ENCODE measurements at places on chromosomes 4 and X. TPM values are rescaled to one million over a fixed set of nuclear protein-coding genes. Genes with fewer than 3 reads are reported as not detected.

DNA sequence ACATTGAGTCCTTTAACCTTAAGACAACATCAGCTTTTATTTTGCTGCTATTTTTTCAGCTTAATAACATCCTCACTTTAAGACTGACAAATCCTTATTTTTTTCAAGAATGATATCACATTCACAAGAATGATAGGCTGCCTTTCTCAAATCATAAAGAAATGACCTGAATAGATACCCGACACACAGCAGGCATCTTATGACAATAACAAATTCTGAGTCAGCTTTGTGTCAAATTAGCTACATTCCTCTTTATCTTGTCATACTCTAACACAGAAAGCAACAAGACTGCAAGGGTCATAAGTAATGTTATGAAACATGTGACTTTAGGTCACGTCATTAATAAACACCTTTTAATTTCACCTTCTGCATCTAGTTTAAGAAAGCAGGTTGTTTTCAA, 2387.6 kb downstream of the PCDH7 start:
- peak; percentile 37 for DNase-seq

DNA sequence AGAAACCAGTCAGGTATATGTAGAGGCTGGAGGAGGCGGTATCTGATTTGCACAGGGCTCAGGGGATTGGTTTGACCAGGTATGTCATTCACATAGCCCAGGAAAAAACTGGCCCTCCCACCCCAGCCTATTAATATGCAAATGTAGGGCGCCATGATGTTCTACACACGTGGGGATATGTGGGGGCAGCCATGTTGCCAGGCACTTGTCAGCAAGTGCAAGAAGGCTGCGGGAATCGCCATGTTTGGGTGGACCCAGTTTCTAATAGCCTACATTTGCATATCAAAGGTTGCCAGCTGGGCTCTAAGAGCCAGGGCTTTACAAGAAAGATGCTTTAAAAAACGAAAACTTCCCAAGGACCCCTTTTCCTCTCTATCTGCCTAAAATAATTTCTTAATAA, 335.1 kb downstream of the SMARCA1 start:
- DNase-seq: no peak

DGAT2L6 gene
- not detected for total RNA-seq

GRCh38 chrX:37942170-37942569, 64.2 kb upstream of the SYTL5 start:
- no peak for DNase-seq

DDX60 gene
- 7.7 TPM for total RNA-seq

DNA sequence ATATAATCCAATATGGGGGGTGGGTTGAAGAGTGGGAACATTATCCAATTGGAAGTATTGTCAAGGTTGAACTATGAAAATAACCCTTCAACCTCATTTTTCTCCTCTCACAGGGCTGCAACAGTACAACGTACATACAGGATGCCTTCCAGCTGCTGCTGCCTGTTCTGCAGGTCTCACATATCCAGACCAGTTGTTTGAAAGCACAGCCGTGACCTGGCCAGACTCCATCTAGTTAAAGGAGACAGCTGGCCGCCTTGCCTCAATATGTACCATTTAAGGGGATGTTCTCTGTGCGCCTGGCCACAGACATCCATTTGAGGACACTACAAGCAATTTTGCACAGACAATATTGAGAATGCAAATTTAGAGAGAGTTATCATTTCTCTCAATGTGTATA, 75.7 kb downstream of the FAM114A1 start:
- no peak for DNase-seq

- DNase-seq: peak; percentile 78
Measured at GRCh38 chr4:187128222-187128621, 404.6 kb upstream of the FAT1 start.

HMX1 gene
- total RNA-seq: not detected

GRCh38 chr4:2961811-2962441, 1.3 kb downstream of the NOP14 start:
- no peak for DNase-seq

FAM149A gene
- total RNA-seq: 1.5 TPM

- no peak for DNase-seq
Measured at GRCh38 chr4:184573701-184574100, 75.5 kb downstream of the CASP3 start.

DNA sequence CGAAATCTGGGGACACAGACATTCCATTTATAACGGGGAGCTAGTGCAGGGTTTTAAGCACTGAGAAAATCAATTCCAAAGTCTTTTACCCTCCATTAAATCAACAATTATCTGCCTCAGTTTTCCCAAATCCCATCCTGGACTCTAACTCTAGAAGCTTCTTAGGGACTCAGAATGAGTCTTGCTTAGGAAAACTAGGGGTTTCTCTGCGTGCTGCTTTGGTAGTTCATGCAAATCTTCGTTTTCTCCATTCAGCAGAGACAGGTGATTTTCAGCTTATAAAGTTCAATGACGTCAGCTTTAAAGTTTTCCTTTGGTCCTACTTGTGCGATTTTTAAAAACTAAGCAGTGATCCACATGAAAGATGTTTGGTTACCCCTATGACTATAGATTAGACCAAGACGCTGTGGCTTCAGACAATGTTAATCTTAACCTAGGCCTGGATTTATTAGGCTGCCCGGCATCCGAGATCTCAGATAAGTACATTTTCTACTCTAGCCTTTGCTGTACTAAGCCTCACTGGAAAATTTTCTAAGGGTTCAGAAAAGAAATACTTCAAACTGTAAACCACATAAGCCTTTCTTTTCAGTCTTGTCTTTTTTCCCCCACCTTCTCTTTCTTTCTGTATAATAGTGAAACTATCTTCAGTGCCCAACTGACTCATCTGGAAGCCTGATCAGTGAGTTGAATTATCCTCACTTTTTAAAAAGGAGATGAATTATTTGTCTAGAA, 121.4 kb upstream of the GATB start:
- no peak for DNase-seq

PRAF2 gene
- 8.6 TPM for total RNA-seq

DNA sequence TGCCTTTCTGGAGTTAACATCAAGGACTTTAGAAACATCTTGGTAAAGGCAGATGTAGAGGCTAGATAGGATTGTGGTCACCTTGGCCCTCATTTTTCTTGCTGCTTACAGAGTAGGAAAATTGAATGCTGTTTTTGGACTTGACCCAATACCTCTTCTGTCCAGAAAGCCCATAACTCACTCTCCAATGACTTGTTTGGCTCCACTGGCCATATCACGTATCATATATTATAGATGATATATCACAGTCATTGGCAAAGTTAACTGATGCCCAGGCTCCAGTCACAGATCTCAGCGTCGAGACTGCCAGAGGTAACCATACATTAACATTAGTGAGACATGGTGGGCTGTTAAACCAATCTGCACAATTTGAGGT, 88.1 kb upstream of the PLAC1 start:
- DNase-seq: no peak

MCTS1 gene
- total RNA-seq: 71.9 TPM

NSG1 gene
- 0.73 TPM for total RNA-seq

DNA sequence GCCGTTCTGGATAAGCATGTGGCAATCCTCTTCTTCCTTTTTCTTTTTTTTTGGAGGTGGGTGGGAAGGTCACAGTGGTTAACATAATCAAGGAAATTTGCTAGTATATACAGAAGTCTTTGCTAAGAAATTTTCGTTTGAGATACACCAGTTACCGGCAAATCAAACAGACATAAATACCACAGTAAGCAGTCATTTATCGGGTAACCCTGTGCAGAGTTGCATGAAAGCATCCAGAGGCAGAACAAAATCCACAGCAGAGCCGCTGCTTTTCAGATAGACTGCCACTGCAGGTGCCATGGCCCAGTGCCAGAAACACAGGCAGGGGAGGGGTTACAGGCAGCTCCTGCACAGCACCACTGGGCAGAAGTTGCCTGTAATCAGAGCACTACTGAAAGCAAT, 179.1 kb upstream of the MAB21L2 start:
- no peak for DNase-seq

GRCh38 chr4:79603681-79604080, 195.7 kb upstream of the GK2 start:
- no peak for DNase-seq

TBC1D8B gene
- 0.94 TPM for total RNA-seq

DNA sequence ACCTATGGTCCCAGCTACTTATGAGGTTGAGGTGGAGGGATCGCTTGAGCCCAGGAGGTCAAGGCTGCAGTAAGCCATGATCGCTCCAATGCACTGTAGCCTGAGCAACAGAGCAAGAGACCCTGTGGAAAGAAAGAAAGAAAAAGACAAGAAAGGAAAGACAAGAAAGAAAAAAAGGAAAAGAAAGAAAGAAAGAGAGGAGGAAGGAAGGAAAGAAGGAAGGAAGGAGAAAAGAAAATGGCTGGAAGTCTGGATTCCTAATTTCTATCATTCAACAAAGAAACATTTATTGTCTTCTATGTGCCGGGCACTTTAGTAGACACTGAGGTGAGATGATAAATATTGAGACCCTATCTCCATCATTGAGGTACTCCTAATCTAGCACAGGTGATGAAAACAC, 26.8 kb upstream of the BCORL1 start:
- no peak for DNase-seq

GRCh38 chr4:77169481-77169880, 12.5 kb downstream of the CCNG2 start:
- DNase-seq: no peak

DNA sequence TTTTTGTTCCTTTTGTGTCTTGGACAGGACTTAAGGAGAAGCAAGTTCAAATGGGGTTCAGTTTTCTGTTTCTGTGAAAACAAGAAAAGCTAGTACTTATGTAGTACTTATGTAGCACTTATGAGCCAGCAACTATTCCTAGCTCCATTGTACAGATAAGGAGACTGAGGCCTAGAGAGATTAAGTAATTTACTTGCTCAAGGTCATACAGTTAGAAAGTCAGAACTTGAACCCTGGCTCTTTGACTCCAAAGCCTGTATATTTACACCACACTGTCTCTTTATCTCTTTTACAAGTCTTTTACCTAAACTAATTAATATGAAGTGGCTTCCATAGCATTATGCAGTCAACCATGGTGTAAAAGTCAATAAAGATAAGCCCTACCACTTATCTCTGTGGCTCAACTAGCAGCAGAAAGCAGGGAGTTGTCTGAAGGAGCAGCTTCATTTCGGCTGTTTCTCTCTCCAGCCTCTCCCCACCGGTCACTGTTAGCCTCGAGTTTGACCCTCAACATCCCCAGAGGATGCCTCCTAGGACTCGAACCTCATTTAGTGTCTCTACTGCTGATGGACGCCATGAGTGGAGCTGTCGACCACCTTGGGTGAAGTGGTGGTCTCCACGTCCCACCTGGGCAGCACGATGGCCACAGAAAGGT, 209.9 kb downstream of the SHROOM3 start:
- DNase-seq: no peak

GRCh38 chr4:113636438-113636818, 125.1 kb downstream of the CAMK2D start:
- peak; percentile 6 for DNase-seq

DNA sequence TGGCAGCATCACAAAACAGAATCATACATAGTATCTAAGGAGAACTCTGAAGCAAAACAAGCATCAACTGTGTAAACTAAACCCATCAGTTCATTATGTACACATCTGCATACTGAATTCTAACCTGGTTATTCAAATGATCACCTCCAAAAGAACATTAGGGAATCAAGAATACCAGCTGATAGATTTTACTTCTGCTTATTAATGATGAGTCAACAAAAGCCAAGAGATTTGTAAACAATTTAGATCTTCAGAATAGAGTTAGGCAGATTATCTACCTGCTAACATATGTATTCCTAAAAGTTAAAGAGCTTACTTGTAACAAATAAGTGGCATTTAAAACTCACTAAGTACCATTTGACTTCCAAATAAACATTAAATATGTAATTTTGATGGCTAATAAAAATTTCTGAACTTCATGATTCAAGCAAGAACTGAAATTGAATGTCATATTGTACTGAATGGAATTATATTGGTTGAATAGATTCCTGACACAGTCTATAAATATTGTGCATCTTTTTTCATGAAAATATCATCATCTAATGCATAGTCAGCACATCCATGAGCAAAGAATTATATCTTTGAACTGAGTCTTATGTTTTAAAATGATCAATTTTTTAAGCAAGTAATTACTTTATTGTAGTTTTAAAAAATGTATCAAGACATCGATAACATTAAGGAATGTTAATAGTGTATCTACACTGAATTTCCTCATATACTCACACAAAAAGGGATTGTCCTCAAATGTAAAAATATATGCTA, 470.5 kb downstream of the GRXCR1 start:
- no peak for DNase-seq

GRCh38 chr4:2260344-2261109, 1.4 kb downstream of the MXD4 start:
- DNase-seq: no peak

DNA sequence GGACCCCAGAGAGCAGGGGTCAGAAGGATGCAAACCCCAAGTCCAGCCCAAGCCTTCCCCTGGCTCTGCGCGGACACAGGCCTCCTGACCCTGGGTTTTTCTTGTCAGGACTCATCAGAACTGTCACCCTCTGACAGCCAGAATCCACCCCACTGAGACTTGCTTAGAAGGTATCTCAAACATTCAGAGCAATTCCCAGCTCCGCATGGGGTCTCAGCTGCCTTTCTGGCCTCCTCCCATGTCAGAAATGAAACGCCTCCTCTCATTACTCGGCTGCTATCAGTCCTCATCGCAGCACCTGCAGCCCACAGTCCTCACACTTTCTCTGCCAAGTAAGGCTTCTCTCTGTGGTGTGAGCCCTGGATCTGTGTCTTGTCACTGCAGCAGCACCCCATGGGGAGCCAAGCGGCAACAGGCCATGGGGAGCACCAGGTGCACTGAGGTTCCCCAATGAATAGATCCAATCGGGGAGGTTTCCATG, 97.8 kb downstream of the WFS1 start:
- no peak for DNase-seq

GRCh38 chrX:26442340-26442739, 226.4 kb downstream of the MAGEB5 start:
- peak; percentile 7 for DNase-seq

- DNase-seq: no peak
Measured at GRCh38 chr4:7351014-7351413, 83.7 kb downstream of the PSAPL1 start.

DNA sequence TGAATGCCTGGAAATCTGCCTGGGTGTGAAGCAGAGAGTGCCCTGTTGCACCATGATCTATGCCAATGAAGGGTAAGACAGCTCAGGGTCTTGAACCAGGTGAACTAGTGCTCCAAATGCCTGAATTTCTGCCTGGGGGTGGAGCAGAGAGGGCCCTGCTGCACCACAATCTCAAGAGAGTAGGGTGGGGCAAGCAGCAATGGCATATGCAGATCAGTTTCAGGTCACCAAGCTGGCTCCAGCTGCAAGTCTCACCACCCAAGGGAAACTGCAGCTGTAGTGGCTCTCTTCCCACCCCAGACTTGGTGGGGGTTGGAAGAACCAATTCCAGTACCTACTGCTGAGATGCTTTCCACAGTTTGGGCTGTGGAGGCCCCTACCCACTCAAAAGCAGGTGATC, 147.0 kb downstream of the SPANXN1 start:
- no peak for DNase-seq

FGFBP2 gene
- total RNA-seq: not detected

- DNase-seq: no peak
Measured at GRCh38 chr4:36004204-36004851, 240.0 kb downstream of the ARAP2 start.

- DNase-seq: no peak
Measured at GRCh38 chrX:153920546-153920945, 5.5 kb downstream of the ARHGAP4 start.

- DNase-seq: no peak
Measured at GRCh38 chr4:163157157-163157556, 9.5 kb downstream of the NAF1 start.

GRCh38 chrX:153925387-153925738, 701 bp downstream of the ARHGAP4 start:
- DNase-seq: no peak

GRCh38 chr4:88619971-88620370, 27.7 kb downstream of the HERC3 start:
- DNase-seq: no peak
